Activated B cell treated with CpG ODN at 0.5 μM for 24 hours (primary cell): ENCODE measurements at places on chromosomes 2 and 18. TPM values are rescaled to one million over a fixed set of nuclear protein-coding genes. Genes with fewer than 3 reads are reported as not detected.

Gene EPB41L3
- 0.34 and 0.73 TPM in 2 replicates for total RNA-seq

DNA sequence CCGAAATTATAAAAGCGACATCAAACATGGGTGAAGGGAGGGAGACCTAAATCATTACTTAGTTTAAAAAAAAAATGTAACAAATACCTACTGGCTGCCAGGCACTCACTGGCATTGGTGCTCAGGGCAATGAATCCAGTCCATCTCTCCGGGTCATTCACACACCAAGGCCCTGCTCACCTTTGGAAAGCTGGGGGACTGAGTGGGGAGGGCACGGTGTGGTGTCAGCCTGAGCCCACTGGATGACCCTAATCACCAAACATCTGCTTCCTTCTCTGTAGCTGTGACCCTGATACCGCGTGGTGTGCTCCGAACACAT is 336 bp upstream of the DDX1 start:
- DNase-seq, result no peak

Gene CFC1
- total RNA-seq, result not detected in 2 replicates

DNA sequence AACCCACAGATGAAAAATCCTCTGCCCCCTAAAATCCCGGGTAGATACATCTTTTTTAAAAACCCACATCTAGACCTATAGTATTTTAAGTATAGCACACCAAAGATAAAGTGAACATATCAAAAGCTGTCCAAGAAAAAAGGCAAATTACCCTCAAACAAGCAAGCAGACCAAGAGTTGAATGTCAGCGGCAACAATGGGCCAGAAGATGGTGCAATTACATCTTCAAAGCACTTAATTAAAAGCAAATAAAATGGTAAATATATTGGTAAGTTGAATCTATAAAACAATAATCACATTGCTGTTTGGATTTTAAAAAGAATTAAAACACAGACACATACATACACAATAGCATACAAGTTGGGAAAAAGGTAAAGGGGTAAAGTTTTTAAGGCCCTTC is 98.5 kb downstream of the MYOM1 start:
- DNase-seq, result no peak

DNA sequence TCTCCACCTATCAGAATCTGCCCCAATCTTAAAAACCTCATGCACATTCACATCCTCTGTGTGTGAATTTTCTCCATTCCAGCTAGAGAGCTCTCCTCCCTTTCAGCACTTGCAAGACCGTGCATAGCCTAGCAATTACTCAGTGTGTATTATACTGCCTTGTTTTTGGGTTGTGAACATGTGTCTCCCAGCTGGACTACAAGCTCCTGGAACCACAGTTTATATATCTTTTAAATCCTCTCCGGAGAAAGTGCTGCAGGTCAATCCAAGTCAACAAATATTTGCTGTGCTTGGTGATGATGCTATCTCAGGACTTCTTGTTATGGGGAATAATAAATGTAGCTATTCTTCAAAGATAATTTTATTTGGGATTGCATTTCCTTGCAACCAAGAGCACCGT is 58.2 kb upstream of the MEX3C start:
- DNase-seq, result no peak

DNA sequence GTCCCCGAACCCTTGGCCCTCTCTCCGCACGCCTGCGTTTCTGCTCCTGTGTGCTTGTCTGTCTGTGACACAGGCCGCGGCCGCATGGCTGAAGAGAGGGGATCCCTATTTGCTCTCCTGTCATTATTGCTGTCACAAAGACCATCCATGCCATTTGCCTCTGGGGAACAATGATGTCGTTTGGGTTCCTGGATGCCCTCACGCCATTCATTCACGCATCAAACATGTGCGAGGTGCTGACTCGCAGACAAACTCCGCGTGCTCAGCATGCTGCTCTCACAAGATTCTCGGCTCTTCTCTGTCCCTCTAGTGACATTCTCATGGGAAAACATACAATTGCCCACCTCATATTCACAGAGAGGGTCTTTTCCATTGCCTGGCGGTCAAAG is 67.8 kb downstream of the ASB1 start:
- DNase-seq, result no peak

GRCh38 chr2:48204750-48205136 is 298.4 kb upstream of the FBXO11 start:
- DNase-seq, result no peak

- no peak for DNase-seq
Measured at GRCh38 chr2:235347691-235348090, 146.2 kb upstream of the AGAP1 start.

Gene WIPF1
- 293 TPM in 2 replicates for total RNA-seq

- no peak for DNase-seq
Measured at GRCh38 chr2:182372661-182373060, 54.2 kb downstream of the PDE1A start.

GRCh38 chr2:19488009-19488691 is 129.7 kb upstream of the OSR1 start:
- no peak for DNase-seq

GRCh38 chr2:16741498-16741897 is 75.9 kb upstream of the CYRIA start:
- DNase-seq, result no peak

- DNase-seq, result no peak
Measured at GRCh38 chr2:3459185-3460015, 59.9 kb downstream of the ADI1 start.

GRCh38 chr2:71455741-71456569 is 2.6 kb downstream of the DYSF start:
- DNase-seq, result no peak
